ENCODE measurements at places on chromosomes 3 and 15.
A peak's percentile ranks its signal among the peaks of the same experiment; 100 is the strongest.

DNA sequence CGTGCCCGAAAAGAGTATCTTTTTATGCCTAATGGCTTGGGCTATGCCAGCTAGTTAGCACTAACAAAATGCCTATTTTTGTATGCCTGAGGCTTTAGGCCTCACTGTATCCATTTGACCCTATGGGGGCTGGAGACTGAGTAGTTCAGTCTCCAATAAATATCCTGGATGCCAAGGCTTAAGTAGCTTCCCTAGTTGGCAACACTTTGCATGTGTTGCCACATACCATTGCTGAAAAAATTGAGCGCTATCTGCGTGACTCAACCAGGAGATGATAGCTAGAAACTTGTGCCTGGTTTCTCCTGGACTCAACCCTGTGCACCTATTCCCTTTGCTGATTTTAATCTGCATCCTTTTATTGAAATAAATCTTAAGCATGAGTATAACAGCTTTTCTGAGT, 58.4 kb upstream of the ATP2C1 start:
- peak; percentile 34 for DNase-seq

DNA sequence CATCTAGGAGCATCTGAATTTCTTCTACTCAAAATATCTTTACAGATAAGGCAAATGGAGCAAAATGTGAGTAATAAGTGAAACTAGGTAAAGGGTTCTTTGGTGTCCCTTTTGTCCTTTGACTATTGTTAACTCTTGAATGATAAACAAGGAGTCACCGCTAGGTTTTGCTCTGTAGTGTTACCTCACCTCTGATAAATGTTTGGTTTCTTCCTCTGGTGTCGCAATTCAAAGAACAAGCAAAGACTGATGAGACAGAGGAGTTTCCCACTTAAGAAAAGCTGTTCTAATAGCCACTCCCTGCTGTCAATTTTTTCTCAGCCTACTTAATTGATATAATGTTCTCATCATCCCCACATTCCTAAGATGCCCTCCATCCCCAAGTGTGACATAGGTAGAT, 925.9 kb downstream of the IGSF11 start:
- DNase-seq: no peak

DNA sequence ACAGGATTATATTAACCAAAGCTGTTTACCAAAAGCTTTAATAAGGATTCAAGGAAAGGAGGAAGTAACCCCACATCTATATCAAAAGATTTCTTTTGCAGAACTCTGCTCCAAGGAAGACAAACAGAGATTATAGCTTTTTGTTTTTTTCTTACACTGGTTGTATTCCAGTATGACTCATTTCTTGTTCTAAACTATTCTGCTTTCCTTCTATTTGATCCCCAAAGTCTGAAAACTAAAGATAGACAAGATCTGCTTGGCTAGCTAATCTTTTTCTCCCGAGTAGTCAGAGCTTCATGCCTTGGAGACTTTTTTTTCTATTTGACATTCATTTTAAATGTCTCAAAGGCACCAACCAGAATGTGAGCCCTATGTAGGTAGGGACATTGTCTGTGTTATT, 36.8 kb upstream of the FRMD5 start:
- no peak for DNase-seq

GRCh38 chr15:85531083-85531482, 150.7 kb downstream of the AKAP13 start:
- peak; percentile 50 for DNase-seq

DNA sequence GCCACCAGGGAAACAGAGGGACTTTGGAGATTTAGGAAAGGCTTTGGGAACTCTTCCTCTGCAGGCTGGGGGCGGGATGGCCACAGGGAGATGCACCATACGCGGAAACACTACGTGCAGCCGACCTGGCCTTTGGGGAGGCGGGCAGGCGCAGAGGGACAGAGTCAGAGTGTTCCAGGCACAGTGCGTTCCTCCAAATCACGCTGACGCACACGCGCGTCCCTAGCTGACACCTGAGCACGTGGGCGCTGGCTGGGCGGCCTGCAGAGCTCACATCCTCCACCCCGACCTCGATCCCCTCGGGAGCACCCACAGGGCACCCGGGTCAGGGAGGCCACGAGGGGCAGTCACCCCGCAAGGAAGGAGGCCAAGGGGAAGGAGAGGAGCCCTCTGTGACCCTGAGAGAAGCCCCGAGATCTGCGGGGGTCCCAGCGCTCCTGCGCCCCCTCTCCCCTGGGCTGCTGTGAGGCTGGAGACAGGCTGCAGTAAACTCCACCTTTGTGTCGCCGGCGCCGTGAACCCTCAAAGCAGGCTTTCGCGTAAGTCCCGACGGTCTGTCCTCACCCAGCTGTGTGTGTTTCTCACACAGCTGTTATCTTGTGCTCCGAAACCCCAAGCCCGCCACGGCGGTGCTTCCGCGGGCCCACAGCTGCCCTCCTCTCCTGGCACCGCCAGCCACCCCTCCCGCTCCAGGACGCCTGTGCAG, 196.3 kb downstream of the OCA2 start:
- no peak for DNase-seq

DNA sequence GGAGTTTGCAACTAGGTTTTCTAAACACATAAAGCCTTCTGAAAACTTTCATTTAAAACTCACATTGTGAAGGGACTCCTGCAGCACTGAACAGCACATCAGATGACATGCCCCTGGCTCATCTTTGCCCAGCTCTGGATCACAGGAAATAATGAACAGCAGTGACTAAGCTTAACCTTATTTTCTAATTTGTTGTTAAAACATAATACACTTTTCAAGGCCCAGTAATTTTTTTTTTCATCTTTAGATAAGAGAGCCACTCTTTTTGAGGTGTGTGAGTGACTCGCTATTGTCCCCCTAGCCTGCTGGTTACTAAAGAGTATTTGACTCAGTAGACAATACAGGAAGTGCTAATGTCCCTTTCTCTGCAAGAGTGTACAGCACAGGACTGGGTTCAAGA, 204.0 kb downstream of the OSBPL10 start:
- no peak for DNase-seq

- no peak for DNase-seq
Observed at GRCh38 chr15:74505837-74506514, 35.0 kb upstream of the ARID3B start.

DNA sequence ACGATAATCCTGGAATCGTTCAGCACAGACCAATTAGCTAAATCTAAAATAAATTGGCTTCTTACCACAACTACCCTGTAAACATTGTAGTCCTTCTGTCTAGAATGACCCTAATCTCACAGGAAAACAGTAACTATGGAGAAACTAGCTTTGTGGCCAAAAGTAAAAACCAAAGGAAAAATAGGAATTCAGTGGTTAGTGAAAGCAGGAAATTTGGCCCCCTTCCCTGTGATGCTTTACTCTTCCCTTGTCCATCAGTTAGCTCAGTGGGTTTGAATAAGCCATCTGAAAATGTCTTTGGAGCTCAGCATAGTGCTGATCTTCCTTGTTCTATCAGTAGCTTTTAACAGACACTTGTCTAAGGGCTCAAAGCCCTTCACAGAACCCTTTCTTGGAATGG, 1.6 kb downstream of the NMD3 start:
- peak; percentile 31 for DNase-seq

DNA sequence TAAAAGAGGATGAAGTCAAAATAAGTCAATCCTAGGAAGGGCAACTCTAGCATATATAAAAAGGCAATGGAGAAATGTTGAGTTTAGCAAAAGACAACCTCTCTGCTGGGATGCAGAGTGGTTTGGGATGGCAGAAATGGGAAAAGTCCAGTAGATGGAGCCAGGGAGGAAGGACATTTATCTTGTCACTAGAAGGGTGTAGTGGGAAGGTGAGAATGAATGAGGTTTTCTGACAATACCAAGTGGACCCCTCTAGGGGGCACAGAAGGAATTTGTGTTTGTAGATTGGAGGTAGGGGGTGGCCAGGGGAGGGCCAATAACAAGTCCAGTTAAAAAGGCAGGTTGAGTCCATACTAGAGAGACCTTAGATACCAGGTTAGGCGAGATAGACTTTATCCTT, 80.0 kb downstream of the THSD4 start:
- DNase-seq: peak; percentile 23

- peak; percentile 3 for DNase-seq
Observed at GRCh38 chr15:94523873-94524272, 292.5 kb downstream of the MCTP2 start.

DNA sequence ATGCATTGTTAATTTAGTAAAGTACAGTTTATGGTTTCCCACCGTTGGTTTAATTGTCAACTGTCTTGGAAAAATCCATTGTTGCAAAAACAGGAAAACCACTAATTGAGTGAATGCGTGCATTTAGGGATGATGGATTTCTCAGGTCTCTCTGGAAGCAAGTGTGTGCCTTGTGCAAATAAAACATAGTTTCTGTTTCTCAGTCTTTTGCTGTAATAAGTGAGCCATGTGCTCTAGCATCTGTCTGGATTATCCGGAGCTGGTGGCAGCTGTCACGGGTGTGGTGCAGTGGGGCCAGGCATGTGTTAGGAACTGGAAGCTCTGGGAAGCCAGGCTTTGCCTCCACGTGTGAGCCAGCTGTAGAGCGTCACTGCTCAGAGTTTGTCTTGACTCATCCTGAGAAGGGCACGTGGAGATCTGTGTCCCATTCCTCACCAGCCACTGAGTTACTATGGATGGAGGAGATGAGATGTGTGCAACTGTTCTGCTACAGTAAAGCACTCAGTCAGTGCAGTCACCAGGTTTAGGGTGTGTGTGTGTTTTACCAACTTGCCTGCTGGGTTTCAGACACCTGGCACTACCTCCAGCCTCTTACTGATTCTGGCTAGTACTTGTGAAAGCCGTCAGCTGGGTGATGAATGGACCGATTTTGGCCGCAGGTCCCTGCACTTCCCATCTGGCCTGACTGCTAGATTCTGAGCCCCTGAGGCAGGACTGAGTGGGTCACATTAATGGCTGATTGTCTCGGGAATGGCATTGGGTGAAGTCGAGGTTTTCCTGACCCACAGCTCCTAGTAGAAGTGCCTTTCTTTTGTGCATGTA, 7.2 kb downstream of the APBA2 start:
- DNase-seq: peak; percentile 60

DNA sequence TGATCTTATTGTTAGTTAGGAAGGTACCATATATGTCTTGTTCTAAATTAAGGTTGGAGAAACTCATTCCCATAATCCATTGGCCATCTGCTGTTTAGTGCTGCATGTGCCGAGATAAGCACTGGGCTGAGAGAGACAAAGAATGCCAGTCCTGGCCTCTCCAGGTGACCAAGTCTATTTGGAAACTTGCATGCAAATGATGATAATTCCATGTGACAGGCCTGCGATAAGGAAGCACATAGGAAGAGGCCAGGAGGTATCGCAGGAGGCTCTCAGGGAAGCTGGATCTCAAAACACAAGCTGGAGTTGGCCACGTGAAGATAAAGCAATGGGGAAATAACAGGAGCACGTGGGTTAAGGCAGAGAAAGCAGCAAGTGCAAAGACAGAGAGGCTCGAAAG, 39.7 kb downstream of the MYO5C start:
- DNase-seq: no peak

- DNase-seq: no peak
Observed at GRCh38 chr3:149188494-149188893, 33.1 kb downstream of the CP start.

DNA sequence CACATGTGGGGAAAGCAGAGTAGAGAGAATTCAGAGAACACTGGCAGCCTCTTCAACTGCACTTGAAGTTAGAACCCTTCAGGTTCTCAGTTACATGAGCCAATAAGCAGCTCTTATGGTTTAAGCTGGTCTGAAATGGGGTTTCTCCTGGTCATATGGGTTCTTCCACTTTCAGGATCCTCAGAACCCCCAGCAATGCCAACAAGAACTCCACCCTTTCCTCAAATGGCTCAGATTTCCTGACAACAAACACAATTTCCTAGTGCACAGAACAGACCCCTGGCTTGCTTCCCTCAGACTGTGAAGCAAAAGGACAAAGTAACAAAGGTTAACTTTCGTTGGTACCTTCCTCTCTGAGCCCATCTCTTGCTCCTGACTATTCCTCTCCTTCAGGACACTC, 23.9 kb upstream of the FRMD4B start:
- no peak for DNase-seq

GRCh38 chr3:31948280-31948679, 32.8 kb downstream of the OSBPL10 start:
- DNase-seq: no peak

DNA sequence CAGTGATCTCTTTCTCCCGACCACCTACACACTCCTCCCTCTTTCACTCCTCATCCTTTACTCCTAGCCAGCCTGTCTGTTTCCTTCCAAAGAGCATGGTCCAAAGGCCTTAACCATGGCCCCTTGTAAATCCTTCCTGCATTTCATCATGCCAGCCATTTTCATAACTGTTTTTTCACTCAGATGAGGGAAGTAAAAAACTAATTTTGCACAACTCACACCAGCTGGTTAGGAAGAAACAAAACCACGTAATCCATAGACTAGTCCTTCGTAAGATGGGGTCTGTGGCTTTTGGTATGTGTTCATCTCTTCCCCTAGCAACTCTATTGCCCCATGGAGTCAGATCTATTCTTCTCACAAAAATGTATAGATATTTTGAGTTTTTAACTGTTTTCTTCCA, 187.8 kb downstream of the SHOX2 start:
- DNase-seq: no peak

- peak; percentile 63 for DNase-seq
Observed at GRCh38 chr15:57720867-57721266, 14.4 kb downstream of the POLR2M start.

- DNase-seq: peak; percentile 92
Observed at GRCh38 chr3:5053021-5053831, 68.9 kb upstream of the ARL8B start.
